ENCODE measurements at places on chromosomes 6 and 20.
A peak's percentile ranks its signal among the peaks of the same experiment; 100 is the strongest.

- no peak for DNase-seq
These were observed 113.3 kb downstream of the SLC16A10 start for GRCh38 chr6:111200350-111201243.

- no peak for DNase-seq
These were observed 828 bp downstream of the TP53RK start for GRCh38 chr20:46688151-46689081.

- DNase-seq, result no peak
These were observed 116.2 kb downstream of the PFDN4 start for GRCh38 chr20:54324041-54324440.

DNA sequence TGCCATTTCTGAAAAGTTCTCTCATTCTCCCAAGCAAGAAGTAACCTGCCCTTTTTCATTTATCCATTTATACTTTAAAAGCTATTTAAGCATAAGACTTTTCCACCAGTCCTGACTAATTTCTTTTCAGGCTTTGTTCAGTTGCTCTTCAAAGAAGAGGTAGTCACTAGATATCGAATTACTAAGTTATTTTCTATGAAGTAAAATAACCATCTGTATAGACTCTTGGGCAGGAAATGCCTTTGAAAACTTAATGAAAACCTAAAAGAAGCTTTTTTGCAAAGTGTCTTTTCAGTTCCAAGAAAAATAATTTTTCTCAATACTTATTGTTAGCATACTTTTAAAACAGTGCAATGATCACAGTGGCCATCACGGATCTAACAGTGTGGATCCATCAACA lies 31.3 kb upstream of the LAMP5 start:
- DNase-seq, result no peak

DNA sequence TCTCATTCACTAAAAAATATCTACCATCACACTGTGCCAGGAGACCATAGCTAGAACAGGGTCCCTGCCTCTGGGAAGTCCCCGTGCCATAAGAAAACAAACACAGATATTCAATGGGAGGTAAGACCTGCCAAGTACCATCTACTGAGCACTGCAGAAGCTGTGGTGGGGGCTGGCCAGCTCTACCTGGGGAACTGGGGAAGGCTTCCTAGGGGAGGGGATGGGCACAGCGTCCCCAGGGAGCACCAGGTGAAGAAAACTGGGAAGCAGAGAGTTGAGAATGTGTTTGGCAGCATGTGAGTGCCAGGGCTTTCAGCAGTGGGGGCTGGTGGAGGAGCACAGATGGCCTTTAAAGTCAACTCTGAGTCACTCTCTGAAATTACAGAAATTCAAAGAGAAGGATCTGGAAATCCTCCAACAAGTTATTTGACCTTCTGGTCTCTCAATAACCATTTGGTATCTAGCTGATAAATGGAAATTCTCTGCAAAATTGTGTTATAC lies 85.2 kb downstream of the SHLD1 start:
- DNase-seq, result peak; percentile 16

- no peak for DNase-seq
These were observed 1.7 kb downstream of the PMEPA1 start for GRCh38 chr20:57707849-57708693.

- DNase-seq, result no peak
These were observed 22.0 kb upstream of the TAF4 start for GRCh38 chr20:62087632-62088031.

GRCh38 chr6:88458662-88459061 lies 292.5 kb upstream of the CNR1 start:
- no peak for DNase-seq

DNA sequence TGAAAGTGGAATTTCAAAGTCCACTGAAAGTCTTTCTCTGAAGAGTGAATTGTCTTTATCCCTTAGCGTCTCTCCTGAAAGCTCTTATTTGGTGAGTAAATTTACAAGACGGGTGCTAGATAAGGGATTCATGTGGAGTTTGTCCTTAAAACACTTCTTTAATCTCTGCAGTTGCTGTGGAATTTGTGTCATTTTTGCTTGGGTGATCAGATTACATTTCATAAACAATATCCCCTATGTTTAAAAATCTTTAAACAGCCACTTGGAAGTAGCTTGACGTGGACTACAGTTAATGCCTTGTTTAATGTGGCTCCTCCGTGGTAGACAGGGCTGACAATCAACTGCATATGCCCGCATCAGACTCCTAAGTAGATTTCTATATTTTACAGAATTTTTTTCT lies 175.4 kb upstream of the ZNF217 start:
- DNase-seq, result no peak

- DNase-seq, result no peak
These were observed 54.8 kb downstream of the CD164 start for GRCh38 chr6:109327491-109327890.

DNA sequence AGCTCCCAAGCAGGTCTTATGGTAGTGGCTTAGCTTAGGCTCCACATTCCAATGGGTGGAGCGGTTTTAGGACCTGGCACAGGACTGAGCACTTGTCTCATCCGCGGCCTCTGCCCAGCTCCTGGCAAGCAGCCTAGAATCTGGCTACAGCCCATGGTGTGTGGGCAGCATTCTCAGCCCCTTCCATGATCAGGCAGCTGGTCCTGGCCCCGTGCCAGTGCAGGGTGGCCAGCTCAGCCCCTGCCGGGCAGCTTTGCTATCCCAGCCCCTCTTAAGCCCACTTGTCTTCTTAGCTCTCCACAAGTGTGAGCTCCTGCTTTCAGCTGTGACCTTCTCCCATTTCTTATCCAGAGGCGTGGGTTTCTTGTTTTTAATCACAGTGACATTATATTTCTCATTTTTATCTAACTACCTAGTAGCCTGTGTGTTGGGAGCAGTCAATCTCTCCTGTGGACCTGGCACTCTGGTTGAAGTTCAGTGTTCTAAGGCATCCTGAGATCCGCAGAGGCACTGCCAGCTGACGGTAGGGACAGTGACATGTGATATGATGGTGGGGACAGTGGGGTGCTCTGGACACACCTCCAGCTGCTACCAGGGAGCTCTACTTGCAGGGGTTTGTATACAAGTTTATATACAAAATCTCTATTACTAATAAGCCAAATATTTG lies 119.9 kb upstream of the PRND start:
- no peak for DNase-seq

DNA sequence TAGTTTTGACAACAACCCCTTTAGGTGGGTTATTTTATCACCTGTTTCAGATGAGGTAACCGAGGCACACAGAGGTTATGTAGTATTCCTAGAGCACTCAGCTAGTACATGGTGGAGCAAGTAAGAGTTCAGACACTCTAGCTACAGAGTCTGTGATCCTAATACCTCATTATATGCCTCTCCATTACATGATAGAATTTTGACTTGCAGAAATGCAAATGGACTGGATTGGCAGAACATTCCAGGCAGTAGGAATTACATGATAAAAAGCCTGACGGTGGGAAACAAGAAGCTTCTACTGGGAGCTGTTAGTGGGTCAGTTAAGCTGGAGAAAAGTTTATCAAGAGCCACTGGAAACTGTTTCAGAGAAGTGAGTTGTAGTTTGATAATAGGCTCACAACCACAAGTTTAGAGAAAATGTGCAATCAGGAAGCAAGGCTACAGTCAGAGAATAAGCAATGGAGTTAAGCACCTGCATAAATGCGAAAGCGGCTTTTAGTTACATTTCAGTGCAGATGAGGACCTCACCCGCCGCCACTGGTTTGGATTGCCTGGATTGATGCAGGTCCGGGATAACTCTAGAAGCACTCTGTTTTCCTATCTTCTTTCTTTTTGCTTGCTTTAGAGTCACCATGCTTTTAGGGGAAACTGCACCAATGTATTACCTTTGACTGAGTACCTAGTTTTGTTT lies 34.7 kb upstream of the MYLK2 start:
- DNase-seq, result no peak

GRCh38 chr6:12882761-12883290 lies 166.3 kb downstream of the PHACTR1 start:
- DNase-seq, result no peak

DNA sequence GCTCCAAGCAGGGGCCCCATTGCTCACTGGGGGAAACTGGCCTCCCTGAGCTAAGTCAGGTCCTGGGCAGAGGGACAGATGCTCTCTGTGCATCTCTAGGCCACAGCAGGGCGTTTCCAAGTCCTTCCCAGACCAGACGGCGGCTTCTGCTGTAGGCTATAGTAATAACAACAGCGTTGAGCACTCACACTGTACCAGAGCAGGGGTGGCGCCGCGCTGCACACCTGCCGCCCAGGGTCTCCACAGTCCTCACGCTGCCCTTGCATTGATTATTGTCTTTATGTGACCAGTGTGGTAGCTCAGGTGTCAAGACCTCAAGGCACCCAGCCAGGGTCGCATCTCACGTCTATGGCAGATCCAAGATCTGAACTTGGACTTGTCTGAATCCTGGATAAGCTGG lies 14.9 kb upstream of the CCN5 start:
- no peak for DNase-seq

DNA sequence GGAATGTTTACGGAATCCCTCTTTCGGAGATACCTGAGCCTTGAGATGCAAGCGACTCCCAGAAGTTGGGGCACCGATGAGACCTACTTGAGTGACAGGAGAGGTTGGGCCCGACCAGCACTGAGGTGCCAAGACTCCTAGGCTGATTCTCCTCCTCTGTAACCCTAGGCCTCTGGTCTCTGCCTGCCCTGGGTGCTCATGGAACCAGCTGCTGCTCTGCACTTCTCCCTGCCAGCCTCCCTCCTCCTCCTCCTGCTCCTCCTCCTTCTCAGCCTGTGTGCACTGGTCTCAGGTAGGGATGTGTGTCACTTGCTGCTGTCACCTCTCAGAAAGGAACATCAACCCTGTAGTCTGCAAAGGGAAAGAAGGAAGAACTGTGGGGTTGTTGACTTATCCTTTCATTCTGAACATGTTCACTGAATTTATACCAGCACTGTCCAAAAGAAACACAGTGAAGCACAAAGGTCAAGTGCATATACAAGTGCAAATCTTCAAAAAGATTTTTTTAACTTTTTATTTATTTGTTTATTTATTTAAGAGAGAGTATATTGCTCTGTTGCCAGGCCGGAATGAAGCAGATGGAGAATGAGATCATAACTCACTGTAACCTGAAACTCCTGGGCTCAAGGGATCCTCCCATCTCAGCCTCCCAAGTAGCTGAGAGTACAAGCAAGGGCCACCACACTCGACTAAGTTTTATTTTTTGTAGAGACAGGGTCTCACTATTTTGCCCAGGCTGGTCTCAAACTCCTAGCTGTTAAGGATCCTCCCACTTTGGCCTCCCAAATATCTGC lies 913 bp downstream of the BTN2A2 start:
- DNase-seq, result no peak

DNA sequence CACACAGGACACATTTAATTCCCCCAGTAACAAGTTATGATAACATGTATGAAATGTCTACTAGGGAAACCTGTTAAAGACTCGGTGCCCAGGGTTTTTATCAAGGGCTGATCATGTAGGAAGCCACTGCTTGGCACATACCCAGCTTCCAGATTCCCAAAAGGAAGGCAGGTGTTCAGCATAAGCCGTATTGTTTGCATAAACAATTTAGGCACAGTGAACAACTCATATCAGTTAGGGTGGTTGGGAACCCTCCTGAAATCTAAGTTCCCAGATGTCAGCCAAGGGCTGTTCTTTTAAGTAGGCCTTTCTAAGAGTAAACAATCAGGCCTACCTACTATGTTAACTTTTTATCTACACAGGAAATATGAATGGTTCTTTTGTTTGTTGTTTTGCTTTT lies 74.1 kb downstream of the ASXL1 start:
- DNase-seq, result no peak

DNA sequence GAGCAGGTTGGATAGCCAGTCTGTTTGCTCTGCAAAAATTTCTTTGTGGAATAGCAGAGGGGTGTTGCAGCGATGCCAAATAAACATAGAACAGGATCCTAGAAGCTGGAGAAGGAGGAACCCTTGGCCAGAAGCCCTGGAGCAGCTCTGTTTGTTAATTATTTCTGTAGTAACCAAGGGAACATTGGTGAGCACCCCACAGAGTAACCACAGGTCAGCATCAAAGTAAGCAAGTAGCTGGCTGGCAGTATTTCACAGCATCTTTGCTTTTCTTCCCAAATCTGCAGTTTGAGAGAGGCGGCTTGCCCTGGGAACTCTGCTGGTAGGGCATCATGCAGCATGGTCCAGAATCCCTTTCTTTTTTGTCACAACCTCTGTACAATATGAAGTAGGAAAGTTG lies 12.7 kb upstream of the APMAP start:
- DNase-seq, result no peak

DNA sequence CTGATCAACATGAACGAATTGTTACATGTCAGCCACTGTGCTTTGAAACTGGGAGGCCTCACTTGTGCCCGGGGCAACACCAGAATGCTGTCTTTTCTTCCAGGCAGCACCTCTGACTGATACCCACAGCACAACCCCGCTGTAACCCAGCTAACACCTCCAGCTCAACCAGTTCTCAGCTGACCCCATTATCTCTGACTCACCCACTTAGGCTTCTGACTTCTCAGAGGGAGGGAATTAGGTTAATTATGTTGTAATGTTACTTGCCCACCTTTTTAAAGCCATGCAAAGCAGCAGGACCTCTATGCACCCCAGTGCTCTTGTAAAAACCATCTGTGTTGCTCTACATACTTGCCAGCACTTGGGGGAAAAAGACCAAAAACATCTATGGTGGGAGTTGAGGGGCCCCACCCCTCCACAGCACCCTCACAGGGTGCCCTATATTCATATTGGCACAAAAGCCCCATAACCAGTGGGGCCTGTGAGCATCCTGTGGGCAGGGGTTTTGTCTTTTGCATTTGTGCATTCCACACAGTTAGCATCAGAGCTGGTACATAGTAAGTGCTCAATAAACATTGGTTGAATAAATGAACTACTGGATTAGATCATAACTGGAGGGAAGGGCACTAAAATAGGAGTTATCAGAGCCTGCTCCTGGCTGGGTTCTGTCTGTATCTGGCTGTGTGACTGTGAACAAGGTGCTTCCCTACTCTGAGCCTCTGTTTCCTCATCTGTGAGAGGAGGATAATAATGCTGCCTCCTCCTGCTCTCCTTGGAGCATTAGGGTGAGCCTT lies 22.3 kb downstream of the BNIP5 start:
- no peak for DNase-seq

DNA sequence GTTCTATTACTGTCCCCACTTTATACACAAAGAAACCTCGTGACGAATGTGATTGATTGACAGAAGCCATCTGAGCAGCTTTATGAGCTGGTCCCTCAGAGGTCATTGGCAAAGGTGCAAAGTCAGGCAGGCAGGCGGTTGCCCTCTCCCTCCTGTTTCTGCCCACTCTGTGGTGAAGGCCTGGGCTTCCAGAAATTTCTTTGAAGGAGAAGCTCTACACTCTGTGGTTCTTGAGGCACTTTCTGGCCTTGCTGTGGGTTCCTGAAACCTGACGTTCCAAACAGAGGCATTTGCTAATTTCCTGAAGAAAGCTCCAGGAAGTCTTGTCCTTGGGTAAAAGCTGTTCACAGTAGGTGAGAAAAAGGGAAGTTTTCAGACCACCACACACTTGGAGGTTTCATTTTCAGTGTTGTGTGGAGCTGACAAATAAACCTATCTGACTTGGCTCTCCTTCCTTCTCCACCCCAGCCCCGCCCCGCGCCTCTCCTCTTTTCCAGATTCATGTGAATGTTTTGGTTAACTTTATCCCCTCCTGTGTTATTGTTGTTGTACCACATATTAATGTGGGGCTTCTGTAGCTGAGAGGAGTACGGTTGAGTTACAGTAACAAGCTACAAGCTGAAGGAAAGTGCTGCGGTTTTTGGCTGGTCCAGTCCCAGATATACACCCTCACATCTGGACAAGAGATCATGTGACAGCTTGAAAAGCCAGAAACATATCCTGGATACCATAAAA lies 274.1 kb downstream of the CLIC5 start:
- no peak for DNase-seq
